ENCODE measurements at places on chromosomes 5 and 9. TPM values are rescaled to one million over a fixed set of nuclear protein-coding genes. Genes with fewer than 3 reads are reported as not detected.

GRCh38 chr5:1292139-1292538 is 2.7 kb downstream of the TERT start:
- H3K4me1 ChIP-seq: peaks cover 6% of the 10 kb centered on the region
- H3K36me3 ChIP-seq: no peaks in the 10 kb centered on the region
- H3K4me3 ChIP-seq: no peak overlapping the region
- DNase-seq: no peak

DNA sequence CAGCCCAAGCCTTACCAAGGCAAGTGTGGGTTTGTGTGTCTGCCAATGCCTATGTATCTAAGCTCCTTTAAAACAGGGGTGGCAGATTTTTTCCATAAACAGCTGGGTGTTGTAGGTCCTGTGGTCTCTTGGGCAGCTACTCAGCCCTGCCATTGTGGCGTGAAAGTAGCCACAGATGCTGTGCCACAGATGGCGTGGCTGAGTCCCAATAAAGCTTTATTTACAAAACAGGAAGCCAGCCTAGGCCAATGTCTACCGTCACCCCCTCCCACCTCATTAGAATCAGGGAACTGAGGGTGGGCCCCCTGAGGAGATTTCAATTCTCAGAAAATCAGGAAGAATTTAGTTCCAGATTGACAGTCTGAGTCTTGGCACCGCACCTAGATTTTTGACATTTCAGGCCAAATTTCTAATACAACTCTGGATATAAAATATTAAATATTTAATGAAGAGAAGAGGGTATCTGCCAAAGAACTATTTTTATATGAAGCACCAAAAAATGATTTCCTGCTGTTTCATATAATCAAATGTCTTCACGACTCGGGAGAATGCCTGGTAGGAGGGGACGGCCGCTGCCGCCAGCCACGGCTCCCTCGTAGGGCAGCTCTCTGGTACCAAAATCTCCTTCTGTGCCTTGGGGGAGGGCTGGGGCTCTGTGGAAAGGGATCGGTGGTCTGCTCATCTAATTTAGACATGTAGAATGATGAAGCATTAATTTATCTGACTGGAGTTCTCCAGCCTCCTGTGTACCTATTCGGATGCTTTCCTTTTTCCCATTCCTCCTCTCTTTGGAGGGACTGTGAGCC is 420.9 kb downstream of the IRX2 start:
- no peak overlapping the region for H3K4me3 ChIP-seq
- H3K27ac ChIP-seq: no peak overlapping the region
- H3K36me3 ChIP-seq: no peaks in the 10 kb centered on the region
- H3K27me3 ChIP-seq: no peaks in the 10 kb centered on the region

DNA sequence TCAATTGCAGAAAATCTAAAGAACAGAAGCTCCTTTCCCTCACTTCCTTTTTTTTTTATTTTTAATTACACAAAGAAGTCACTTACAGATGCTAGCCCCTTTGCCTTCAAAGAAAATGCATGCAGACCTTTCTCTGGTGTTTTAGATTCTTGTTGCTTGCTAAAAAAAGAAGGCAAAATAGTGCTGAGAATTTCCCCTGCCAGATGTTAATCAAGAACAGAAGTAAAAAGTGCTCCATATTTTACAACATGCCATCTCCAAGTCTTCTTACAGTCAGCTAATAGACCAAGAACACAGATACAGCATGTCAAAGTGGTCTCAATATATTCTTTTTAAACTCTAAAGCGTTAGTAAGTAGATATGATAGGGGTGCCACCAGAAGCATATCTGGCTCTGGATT is 142.8 kb upstream of the RGMB start:
- no peak for DNase-seq
- no peaks in the 10 kb centered on the region for H3K27me3 ChIP-seq
- H3K36me3 ChIP-seq: no peaks in the 10 kb centered on the region
- H3K4me3 ChIP-seq: no peak overlapping the region

Gene IQGAP2
- 3.1 TPM for polyA plus RNA-seq

Gene PRELID1
- 166 TPM for polyA plus RNA-seq

Measured in heart right ventricle (tissue), 16 donors.